ENCODE measurements at places on chromosomes 2 and 18.

DNA sequence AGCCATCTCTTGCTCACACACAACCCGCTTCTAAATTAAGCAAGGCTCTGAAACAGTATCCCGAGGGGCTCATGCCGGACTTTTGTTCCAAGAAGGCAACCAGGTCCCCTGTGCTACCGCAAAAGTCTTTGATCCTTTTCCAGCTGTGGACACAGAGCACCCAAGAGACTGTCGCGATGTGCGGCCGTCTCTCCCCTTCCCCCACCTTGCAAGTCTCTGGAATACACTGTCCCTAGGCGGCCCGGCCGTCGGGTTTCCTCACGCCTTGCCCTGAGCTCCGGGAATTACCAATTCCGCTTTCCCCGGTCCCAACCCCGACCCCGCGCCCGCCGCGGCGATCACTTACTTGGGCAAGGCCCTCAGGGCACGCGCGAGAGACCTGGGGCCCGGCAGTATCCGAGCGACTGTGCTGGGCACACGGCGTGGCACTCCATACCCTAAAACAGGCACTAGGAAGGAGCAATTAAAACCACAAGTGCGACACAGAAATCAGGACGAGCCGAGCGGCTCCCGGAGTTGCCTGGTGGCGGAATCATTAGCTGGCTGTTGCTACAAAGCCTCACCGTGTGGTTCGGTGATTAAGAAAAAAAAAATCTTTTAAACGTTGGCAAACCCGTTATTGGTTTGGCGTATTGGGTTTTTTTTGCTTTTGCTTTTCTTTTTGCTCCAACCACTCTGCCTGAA, 2.2 kb upstream of the DLX1 start:
- DNase-seq: no peak

GRCh38 chr2:98503481-98504105, 58.9 kb downstream of the INPP4A start:
- no peak for DNase-seq

GRCh38 chr2:72128843-72129227, 18.8 kb downstream of the CYP26B1 start:
- no peak for DNase-seq

- no peak for DNase-seq
These were observed 82.1 kb upstream of the PXDN start for GRCh38 chr2:1826226-1826905.

DNA sequence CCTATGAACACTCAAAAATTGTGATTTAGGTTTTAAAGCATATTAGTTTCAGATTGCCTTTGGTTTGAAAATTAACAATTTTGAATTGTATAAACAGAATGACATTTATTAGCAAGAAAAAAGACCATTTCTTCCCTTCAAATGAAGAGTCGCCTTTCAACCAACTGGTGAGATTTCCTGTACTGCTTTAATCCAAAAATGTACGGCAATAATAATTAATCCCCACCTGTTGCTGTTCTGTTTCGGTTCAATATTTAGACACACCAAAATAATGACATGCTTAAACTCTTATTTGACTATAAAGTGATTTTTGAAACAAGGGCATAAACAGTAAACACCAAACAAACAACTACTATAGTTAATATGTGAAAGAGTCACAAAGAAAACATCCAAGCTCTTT, 39.6 kb downstream of the CHN1 start:
- no peak for DNase-seq

DNA sequence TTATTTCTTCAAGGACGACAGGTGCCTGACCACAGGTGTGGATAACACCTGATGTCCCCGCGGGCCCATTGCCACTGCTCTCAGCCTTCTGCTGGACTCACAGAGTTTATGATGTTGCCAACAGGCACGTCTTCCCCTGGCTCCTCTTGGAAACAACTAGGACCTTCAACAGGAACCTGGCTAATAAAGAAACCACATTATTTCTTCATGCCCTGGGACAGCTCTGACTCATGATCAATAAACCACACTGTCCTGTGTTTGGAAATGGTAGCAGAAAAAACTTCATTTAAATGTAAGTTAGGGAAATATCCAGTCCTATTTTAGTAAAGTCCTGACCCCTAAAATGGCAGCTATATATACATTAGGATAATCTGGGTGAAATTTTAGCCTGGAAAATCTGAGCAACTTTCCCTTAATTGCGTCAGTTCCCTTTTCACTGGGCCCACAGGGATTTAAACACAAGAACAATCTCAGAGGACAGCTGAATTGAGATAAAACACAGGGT, 158.9 kb downstream of the VAPA start:
- no peak for DNase-seq

DNA sequence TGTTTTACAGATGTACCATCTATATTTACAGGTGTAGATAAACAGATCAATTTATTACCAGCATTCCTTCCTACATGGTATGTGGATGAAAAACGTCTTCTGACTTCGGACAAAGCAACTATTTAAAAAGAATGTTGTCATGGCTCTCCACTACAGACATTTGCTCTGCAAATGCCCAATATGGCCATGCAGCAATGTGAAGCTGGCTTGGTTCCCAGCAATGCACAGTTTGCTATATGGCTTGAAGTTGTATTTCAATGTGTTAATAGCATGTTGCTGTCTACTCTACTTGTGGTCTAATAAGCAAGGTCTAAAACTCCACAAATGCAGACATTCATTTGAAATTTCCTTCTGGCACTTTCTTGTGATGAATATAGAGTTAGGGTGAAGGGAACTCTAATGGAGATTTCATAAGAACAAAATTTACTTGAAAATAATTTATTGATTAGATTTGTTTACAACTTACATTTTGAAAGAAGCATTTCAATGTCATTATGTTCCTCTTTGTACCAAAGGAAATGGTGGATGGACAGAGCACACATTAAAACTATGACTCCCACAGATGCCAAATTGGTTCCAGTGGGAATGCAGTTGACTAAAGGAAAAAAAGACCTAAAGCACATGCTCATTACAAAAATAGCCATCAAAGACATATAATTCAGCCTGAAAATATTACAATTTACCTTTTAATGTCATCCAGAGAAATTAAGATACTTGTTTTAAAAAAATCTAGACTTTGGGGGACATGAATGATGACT, 234.0 kb downstream of the DYM start:
- DNase-seq: no peak

- DNase-seq: no peak
These were observed 71.2 kb upstream of the COL3A1 start for GRCh38 chr2:188902901-188903491.

DNA sequence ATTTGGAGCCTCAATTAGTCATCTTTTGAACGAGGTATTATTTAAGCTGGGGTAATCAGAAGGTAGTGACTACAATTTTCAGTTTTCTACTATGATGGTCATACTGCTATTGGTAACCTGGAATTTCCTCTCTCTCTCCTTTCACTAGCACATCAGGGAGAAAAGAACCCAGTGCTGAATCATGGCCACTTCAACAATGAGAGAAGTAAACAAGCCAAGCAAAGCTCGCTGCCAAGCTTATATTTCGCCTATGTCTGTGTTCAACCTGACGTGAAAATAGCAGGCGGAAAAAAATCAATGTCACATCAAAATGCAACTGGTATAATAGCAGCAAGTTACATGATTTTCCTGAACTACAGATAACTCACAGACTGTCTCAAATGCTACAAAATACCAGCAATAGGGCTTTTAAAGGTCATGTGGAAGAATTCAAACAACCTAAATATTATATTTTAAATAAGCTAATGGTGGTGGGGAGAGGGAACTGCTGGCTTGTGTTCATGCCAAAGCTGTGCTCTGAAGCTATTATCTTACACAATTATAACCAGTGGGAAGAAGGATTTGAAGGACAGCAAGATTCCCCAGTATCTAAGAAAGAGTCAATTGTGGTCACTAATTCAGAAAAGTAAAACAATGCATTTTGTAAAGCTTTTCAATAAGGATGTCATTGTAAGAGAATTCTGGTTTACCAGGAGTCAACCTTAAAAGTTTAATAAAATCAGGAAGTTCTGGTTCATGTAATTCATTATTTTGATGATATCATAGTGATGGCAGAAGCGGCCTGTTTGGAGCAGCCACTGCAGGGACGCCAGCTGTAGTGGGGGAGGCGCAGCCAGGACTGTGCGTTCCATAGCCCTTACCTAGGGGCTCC, 38.0 kb downstream of the RNF152 start:
- no peak for DNase-seq

GRCh38 chr2:182018218-182018617, 32.6 kb downstream of the PPP1R1C start:
- no peak for DNase-seq

DNA sequence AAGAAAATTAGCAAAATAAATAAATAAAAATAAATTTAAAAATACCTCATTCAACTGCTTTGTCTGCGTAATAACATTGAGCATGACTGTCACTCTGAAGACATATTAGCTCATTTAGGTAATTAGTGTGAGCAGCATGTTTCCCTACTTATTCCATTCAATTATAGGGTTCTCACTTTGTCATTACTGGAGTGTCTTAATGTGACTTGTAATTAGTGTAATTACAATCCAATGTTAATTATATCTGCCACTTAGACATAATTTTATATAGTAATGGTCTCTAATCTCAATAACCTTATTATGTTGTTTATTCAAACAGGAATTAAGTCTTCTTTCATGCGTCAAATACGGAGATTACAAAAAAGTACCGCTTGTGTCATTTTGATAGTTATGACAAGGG, 893.9 kb upstream of the ACVR2A start:
- DNase-seq: no peak

DNA sequence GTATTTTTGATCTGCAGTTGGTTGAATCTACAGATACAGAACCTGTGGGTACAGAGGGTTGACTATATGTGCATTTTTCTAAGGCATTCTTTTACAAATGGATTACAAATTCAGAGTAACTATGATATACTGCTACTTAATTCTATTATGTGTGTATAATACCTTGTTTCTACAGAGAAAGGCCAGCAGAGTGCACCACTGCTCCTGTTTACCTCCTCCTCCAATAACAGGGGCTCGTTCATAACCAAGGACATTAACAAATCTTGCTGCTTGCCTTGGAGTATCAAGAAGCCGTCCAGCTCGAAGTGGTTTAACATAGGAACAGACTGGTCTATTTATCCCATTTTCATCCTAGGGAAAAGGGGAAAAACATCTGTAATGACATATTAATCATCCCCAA, 16.4 kb downstream of the CEP76 start:
- DNase-seq: peak; percentile 19

GRCh38 chr2:127079358-127079920, 27.5 kb downstream of the BIN1 start:
- no peak for DNase-seq

- no peak for DNase-seq
These were observed 44.4 kb upstream of the RBM44 start for GRCh38 chr2:237754182-237754581.

GRCh38 chr2:205708231-205708631, 25.9 kb downstream of the NRP2 start:
- DNase-seq: no peak

- DNase-seq: no peak
These were observed 78.0 kb upstream of the DNMT3A start for GRCh38 chr2:25419678-25420242.

DNA sequence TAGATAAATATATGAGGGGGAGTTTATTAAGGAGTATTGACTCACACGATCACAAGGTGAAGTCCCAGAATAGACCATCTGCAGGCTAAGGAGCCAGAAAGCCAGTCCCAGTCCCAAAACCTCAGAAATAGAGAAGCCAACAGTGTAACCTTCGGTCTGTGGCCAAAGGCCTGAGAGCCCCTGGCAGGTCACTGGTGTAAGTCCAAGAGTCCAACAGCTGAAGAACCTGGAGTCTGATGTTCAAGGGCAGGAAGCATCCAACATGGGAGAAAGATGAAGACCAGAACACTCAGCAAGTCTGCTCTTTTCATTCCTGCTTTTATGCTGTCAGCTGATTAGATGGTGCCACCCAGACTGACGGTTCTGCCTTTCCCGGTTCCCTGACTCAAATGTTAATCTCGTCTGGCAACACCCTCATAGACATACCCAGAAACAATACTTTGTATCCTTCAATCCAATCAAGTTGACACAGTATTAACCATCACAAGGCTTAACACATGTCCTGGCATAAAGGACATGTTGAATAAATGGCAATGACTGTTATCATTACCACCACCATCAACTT, 56.7 kb downstream of the MAPK4 start:
- DNase-seq: no peak

- no peak for DNase-seq
These were observed 496 bp upstream of the NAPG start for GRCh38 chr18:10525371-10525691.

DNA sequence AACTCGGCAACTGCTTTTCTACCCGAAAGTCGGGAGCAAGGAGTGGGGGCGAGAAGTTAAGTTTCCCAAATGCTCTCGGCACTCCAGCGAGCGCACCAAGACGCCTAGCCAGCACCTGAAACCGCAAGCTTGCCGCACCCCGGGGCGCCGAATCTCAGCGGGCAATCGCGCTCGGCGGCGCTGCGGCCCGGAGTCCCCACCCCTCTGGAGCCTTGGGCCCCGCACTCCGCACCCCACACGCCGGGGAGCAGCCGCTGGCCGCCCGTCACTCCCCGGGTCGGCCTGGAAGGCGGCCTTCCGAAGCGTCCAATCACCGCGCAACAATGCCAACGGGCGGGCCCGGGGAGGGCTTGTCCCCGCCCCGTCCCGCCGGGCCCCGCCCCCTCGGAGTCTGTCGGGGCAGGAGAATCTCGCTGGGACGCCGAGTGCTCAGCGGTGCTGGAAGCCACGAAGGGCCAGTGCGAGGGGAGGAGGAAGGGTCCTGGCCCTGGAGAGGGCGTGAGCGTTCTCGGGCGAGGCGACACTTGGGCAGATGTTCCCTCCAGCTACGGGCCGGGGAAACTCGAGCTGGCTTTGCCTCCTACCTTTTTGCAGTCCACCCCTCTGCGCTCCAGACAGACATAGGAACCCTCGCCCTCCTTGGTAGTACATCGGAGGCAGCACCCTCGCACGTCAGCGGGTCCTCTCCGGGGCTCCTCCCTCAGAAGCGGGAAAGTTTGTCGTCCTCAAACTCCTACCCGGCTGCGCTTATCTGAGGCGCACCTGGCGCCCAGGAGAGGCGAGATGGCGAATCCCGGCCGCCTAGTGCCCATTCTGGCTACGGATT, 1.1 kb upstream of the ZBTB7C start:
- DNase-seq: peak; percentile 83

DNA sequence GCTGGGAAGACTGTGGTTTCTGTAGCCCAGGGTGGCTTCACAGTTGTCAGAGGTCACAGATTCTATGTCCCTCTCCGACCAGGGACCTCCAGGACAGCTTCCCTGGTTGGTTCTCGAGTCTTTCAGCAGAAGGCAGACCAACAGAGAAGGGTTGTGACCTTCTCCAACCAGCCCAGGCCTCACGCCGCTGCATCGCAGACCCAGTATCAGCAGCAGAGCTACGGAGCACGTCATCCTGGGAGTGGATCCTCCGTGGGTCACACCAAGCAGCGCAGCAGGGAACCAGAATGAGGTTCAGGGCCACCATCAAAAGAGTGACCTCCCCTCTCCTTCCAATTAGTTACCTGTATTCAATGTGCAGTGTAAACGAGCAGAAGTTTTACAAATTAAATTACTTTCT, 49.3 kb downstream of the ST3GAL5 start:
- no peak for DNase-seq

DNA sequence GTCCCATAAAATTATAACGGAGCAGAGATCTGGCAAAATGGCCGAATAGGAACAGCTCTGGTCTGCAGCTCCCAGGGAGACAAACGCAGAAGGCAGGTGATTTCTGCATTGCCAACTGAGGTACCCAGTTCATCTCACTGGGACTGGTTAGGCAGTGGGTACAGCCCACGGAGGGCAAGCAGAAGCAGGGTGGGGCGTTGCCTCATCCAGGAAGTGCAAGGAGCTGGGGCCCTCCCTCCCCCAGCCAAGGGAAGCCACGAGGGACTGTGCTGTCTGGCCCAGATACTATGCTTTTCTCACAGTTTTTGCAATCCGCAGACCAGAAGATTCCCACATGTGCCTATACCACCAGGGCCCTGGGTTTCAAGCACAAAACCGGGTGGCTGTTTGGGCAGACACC, 22.8 kb downstream of the ICA1L start:
- no peak for DNase-seq

Data from HEK293T (cell line).